Right ventricle myocardium inferior (tissue), 1 donor: ENCODE measurements at places on chromosomes 12 and 14. TPM values are rescaled to one million over a fixed set of nuclear protein-coding genes. Genes with fewer than 3 reads are reported as not detected.

DNA sequence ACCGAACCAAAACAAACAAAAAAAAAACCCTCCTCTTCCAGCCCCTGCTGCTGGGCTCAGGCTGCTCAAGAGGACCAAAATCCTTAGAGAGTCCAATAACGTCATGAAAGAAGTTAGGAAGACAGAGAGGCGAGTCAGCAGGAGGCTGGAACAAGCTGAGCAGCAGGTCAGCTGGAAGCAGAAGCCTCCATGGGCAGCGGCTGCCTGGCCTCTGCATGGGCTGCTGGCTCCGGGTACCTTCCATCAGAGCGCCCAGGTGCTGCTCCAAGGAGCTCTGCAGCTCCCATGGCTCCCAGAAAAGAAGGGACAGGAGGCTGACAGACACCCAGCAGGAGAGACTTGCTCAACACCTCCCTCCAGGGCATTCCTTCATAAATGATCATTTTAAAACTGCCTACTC is 3.2 kb upstream of the KRT2 start:
- no peak for DNase-seq

The TTLL5 gene
- 17.8 TPM for total RNA-seq

The LRRIQ1 gene
- 0.08 TPM for total RNA-seq

DNA sequence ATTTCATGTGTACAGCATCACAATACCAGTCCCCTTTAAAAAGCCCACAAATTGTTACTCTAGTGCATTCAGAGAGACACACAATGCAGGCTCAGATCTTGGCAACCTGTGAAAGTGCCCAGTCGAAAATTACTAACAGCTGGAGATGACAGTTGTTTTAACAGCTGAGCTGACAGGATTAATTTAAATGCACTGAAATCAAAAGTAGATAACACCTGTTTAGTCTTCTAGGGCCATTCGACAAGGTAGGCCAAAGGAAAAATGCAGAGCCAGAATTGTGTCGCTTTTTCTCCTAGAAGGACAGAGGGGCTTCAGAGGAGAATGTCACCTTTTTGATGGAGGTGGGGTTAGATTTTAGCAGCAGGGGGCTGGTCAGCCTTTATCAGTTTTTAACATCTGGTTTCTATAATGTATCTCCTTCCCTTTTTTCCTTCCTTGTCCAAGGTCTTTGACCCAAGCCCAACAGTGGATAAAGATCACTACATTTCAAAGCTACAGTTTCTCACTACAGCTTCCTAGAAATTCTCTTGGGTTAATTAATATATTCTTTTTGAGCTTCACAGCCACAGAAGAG is 139.1 kb downstream of the SOX5 start:
- no peak for DNase-seq

- no peak for DNase-seq
Observed at GRCh38 chr12:113241191-113242025, 20.1 kb downstream of the TPCN1 start.

The ARHGEF25 gene
- 13.0 TPM for total RNA-seq

The ERP27 gene
- 0.19 TPM for total RNA-seq

GRCh38 chr14:76664790-76665189 is 96.5 kb upstream of the VASH1 start:
- DNase-seq, result no peak

- DNase-seq, result no peak
Observed at GRCh38 chr12:52546126-52546525, 6.8 kb downstream of the KRT71 start.

- no peak for DNase-seq
Observed at GRCh38 chr12:48813465-48814261, 4.6 kb upstream of the CACNB3 start.

The NRXN3 gene
- total RNA-seq, result 1.4 TPM
